Nucleus accumbens (tissue), 56 donors: ENCODE measurements at places on chromosomes 3 and 15.

DNA sequence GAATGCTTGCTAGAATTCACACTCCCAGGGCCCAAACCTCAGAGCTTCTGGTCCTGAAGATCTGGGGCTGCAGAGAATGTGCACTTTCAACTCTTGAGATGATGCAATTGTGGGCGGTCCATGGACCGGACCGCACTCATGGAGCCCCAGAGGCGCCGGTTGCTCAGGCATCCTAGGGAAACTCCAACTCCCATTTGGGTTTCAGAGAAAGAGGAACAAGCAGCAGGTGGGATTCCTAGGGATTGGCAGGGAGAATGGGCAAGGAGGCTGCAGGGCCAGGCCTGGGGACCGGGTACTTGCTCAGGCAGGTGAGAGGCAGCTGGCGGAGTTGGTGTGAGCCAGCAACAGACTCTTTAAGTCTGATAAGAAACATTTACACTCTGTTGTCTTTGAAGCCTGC, 3.5 kb downstream of the NOX5 start:
- DNase-seq = no peak

- DNase-seq = no peak
Observed at GRCh38 chr15:49215768-49216739, 46.0 kb downstream of the GALK2 start.

DNA sequence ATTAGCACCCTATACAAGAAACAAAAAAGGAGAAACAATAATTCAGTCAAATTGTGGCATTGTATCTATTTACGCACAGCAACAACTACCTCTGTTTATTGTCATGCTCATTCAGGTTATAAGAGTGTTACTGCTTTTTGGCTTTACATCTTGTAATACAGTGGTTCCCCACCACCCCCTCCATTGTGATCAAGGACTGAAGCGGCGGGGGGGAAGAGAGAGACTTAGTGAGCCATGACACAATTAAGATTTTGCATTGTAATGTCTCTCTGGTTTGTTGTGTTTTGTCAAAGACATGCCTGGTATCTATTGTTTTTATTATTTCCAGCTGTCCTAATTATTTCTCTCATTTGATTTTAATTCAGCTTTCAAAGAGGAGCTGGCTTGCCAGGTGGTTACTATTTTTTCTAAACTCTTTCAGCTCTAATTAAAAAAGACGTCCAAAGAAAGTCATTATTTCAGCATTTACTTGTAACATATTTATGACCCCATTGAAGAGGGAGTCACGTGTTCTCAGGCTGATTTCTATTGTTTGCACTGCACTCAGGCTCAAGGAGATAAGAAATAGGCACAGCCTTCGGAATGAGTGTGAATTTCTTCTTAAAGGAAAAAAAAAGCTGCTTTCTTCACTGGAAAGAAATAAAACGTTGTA, 234.4 kb upstream of the TBL1XR1 start:
- DNase-seq = no peak

- DNase-seq = no peak
Observed at GRCh38 chr3:157938154-157938779, 168.0 kb downstream of the SHOX2 start.

DNA sequence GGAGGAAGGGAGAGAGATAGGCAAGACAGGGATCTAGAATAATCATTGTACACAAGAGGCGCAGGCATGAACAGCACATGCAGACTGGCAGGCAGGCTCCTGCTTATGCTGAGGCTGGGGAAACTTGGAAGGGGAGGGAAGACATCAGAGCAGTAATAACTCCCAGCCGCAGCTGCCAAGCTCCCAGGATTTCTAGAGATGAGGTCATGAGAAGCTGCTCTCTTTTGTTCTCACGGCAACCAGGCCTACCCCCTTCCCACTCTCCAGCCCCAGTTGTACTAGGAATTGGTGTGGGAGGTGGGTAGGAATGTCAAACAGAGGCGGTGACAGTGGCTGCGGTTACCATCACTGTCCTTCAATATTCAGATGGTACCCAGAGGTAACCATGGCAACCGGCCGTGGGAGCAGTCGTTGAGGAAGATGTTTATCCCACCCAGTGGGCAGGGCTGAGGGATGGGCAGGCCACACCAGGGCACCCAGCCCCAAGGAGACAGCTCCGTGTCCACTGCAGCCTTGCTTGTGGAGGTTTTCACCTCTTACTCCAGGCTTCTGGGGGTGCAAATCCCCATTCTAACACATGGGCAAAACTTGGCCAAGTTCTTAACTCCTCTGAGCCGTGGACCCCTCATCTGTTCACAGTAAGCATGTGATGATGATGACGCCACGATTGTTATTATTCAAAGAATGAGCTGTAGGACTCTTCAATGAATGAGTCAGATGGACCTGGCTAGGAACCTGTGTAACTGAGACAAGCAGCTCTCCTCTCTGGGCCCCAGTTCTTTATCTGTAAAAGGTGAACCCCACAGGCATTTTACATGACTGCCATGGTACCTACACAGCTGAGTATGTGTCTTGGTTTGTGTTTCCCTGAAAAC, 360.8 kb upstream of the PROK2 start:
- no peak for DNase-seq

- no peak for DNase-seq
Observed at GRCh38 chr3:62898530-62899496, 23.6 kb upstream of the CADPS start.

DNA sequence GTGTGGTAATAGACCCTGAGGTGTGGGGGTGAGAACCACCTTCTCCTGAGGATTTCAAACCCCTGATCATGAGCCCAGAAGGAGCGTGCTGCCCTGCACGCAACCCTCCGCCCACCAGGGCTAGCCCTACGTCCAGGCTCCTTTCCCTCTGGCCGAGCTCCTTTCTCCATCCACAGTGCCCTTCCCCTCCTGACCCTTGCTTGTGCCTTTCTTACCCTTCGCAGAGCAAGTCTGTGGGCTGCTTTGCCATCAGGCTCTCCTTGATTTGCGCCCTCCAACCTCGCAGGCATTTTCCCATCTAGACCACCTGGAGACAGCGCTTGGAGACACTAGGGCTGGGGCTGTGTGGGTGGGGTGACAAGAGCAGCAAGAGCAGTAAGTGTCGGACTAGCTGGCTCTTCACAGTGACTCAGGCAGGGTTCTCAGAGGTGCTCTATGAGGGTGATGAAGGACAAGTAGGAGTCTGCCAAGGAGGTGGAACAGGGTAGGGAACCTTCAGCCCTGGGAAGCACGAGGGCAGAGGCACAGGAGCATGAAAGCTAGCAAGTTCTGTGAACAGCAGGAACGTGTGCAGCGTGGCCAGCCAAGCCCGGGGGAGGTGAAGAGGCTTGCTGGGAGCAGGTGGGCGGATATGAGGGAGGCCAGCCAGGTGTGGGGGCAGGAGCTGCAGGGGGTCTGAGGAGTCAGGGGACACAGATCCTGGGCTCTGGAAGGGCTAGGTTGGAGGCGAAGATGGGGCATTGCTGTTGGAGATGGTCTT, 2.5 kb upstream of the SLC38A3 start:
- DNase-seq = no peak

- DNase-seq = no peak
Observed at GRCh38 chr15:43293432-43293831, 26.7 kb upstream of the TGM5 start.

GRCh38 chr3:192848371-192849233, 69.1 kb downstream of the MB21D2 start:
- DNase-seq = no peak

GRCh38 chr3:173275740-173276139, 121.8 kb upstream of the NLGN1 start:
- no peak for DNase-seq

- DNase-seq = no peak
Observed at GRCh38 chr3:149612456-149612855, 45.4 kb downstream of the WWTR1 start.

GRCh38 chr3:58308728-58309127, 2.4 kb downstream of the HTD2 start:
- DNase-seq = no peak

DNA sequence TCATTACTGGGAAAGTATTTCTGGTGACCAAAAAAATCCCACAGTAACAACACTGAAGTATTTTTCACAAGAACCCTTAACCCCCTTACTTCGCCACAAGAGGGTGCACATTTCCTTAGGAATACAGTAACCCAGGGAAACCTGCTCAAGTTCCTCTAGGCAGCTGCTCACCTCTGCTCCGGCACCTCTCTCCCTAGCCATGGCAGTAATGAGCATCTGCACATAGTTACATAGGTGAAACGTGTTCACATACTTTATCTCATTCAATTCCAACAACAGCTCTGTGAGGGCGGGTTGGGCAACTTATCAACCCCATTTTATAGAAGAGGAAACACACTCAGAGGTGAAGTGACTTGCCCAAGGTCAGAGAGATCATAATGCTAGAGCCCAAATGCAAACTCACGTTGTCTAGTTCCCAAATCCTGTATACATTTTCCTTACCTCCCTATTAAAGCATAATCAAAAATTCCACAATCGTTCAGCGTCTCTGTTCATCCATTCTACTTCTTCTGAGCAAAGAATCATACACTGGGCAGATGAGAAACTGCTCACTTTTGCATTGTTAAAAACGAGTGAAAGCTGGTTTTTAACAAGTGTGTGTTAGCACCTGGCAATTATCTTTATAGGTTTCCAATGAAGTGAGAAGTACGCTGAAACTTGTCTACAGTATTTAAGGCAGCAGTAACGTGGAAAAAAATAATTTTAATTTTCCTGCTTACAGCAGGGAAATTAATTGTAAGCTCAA, 90.7 kb downstream of the IGF2BP2 start:
- DNase-seq = no peak

DNA sequence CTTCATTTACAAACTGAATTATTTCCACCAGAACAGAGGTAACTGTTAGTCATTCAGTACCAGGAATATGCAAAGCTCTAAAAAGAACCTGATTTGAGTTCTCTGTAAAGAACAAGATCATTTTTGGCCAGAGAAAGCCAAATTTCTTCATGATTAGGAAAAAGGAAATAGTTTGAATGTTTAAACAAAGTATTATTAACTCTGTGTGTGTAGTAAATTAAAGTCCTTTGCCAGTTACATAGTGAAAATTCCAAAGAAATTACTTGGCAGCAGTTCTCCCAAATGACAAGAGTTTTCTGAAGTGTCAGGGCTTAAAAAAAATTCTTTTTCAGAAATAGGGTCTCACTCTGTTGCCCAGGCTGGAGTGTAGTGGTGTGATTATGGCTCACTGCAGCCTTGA, 24.5 kb downstream of the QTRT2 start:
- DNase-seq = no peak

GRCh38 chr3:165133188-165133899, 55.0 kb upstream of the SI start:
- no peak for DNase-seq

- DNase-seq = no peak
Observed at GRCh38 chr15:51286816-51287215, 51.6 kb downstream of the CYP19A1 start.

DNA sequence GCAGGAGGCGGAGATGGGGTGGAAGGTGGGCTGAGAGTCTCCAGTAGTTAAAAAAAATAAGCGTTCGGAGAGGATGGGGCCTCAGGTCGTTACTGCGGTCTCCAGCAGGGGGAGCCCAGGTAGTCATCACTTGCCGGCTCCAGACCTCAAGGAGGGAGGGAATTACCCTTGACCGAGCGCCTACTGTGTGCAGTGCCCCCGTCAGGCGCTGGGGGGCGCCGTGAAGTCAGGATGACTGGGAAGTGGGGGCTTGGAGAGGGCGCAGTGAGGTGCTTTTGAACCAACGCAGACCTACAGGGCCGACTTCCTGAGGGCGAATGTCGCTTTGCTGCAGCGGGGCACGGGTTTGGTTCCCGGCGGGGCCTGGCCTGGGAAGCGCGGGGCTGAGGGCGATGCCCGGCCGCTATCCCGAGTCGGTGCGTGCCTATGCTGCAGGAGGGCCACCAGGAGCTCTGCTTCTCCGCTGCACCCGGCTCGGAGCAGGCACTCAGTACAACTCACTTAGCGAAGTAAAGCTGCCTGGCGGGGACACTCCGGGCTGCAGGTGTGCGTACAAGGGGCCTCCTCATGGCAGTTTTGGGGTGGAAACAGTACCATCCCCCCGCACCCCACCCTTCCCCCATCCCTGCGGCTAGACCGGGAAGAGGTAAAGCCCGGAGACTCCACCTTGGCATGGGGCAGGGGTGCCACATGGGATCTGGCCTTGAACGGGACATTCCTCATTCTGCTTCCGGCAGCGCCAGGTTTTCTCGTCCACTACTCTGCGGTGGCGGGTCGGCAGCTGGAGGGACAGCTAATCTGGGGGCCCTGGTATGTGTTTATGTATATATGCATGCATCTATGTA, 79.8 kb downstream of the RHCG start:
- peak; percentile 13 for DNase-seq

- DNase-seq = no peak
Observed at GRCh38 chr3:145395421-145395820, 765.6 kb downstream of the PLOD2 start.

GRCh38 chr3:64530434-64531049, 157.3 kb downstream of the ADAMTS9 start:
- peak; percentile 35 for DNase-seq

DNA sequence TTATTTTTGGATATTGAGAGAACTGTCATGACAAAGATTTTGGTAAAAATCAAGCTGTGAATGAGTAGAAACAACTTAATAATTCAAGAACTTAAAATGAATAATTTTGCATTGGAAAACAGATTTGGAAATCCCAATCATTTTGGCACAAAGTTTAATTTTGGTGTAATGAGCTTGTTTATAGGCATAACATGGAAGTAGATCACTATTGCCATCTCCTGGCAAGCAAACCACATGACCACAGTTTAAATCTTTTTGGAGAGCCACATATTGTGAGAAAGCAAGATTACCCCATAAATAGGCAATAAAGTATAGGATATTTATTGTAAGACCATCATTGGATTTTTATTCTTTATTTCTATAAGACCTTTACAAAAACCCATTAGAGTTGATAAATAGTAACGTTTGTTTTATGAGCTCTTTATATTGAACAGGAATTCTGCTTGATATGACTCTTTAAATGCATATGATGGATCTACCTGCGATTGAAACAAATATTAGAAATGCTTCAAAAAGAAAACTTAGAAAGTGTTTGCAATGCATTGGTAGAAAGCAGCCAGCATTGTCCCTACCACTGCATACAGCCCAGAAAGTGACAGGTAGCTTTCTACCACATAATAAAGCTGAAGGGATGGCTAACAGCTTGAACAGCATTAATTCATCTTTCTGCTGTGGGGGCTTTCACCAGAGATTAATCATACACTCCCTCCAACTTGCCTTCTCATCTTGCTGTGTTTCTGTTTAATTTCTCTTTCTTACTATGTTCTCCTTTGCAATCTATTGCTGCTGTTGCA, 766.8 kb downstream of the TBL1XR1 start:
- no peak for DNase-seq

DNA sequence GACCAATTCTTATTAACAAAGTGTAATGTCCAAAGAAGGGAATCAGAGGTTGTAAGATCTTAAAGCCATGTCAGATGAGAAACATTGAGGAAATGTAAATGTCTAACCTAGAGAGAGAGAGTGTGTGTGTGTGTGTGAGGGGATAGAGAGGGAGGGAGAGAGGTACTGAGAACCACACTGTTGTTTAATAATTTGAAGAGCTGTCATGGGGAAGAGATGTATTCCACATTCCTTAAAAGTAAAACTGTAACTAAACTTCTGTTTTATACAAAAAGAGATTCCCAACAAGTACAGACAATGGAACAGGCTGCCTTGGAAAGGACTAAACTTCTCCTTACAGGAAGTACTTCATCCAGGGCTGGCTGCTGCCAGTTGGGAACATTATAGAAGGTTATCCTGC, 68.9 kb upstream of the BOC start:
- DNase-seq = no peak
